ENCODE measurements at places on chromosomes 4 and X. TPM values are rescaled to one million over a fixed set of nuclear protein-coding genes. Genes with fewer than 3 reads are reported as not detected.

The NUP62CL gene
- total RNA-seq: 3.6 TPM

GRCh38 chr4:101039367-101039766 is 308.0 kb downstream of the PPP3CA start:
- DNase-seq: no peak

GRCh38 chr4:182881914-182882313 is 35.3 kb downstream of the DCTD start:
- DNase-seq: no peak

The PPARGC1A gene
- not detected for total RNA-seq

The MAGEA2 gene
- not detected for total RNA-seq

The SSX1 gene
- total RNA-seq: not detected

- no peak for DNase-seq
Observed at GRCh38 chr4:2263926-2264321, 2.0 kb upstream of the MXD4 start.

GRCh38 chr4:813900-814299 is 12.0 kb downstream of the CPLX1 start:
- no peak for DNase-seq

DNA sequence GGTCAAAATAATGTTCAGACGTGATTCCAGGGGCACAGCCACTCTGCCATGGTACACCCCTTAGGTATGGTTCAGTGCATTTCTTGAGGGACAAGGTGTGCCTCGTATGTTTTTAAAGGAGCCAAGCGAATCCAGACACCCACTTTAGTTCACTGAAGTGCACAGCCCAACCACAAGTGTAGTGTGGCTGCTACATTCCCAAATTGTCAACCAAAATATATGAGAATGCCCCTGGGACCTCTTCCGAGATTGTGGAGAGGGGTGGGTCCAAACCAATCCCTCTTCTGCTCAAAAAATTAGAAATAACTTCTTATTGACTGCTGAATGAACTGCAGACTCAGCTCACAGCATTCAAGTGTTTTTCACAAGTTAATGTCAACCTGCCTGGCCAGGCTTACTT is 7.4 kb upstream of the BRS3 start:
- DNase-seq: no peak
